Fibroblast of skin of left biceps (primary cell): ENCODE measurements at places on chromosomes 1 and 21.

- DNase-seq: no peak
Observed at GRCh38 chr1:175208773-175209492, 16.4 kb upstream of the KIAA0040 start.

DNA sequence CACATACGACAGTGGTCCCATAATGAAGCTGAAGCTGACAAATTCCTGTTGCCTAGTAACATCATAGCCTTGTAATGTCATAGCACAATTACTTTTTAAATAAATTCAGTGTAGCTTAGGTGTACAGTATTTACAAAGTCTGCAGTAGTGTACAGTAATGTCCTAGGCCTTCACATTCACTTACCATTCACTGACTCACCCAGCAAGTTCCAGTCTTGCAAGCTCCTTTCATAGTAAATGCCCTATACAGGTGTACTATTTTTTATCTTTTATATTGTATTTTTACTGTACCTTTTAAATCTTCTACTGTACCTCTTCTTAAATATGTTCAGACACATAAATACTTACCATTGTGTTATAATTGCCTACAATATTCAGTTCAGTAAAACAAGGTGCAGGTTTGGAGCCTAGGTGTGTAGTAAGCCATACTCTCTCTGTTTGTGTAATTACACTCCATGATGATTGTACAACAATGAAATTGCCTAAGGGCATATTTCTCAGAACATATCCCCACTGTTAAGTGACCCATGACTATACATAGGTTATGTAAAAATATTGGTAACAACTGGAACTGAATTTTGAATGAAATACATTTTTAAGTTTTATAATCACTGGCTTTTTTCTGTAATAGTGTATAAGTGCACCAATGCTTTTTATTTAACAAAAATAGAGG, 33.5 kb upstream of the ADAM30 start:
- DNase-seq: no peak

DNA sequence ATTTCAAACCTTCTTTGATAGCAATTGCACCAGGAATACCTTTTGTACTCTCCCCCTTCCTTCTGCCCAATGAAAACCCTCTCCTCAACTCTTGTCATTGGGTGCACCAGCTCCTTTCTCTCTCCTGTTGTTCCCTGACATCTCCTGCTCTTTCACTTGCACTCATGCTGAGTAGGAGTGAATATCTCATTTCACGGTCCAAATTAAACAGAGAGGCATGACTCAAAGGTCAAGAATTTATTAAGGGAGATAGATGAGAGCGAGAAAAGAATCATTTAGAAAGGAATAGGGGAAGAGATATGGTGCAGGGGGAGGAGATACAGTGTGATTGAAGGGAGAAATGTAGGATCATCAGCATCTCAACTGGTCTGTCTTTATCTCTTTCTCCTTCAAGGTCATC, 22.1 kb downstream of the AIM2 start:
- no peak for DNase-seq

DNA sequence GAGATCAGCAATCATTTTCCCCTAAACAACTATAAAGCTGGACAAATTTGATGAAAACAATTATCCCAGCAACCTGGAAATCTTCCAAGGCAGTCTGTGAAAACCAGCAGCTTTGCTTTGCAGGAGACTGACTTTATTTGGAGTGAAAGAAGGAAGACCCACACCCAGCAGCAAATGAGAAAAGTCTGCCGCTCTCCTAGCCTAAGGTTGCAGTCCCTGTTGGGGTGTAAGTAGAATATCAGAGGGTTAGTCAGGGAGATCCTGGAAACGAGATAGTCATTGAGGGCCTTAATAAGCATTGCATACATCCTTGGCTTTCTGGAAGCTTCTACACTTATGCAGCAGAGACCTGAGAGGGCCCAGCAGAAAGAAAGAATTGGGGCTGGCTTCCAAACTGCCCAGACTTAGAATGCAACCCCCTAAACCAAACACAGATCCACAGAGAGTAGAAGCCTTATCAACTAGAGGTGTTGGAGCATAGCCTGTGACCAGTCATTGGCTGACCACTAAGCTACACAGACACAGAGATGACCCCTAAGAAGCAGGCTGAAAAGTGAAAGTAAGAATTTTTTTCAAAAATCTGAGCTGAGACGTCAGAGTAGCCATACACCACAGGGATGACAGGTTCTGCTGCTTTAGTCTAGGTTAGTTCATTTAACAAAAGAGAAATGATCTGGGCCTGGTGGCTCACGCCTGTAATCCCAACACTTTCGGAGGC, 98.3 kb downstream of the LYPLAL1 start:
- no peak for DNase-seq

GRCh38 chr1:46039571-46040052, 92.8 kb downstream of the PIK3R3 start:
- DNase-seq: no peak

- no peak for DNase-seq
Observed at GRCh38 chr1:62128745-62129144, 65.9 kb upstream of the L1TD1 start.

- DNase-seq: no peak
Observed at GRCh38 chr21:32100423-32100822, 178.4 kb downstream of the MIS18A start.

- DNase-seq: no peak
Observed at GRCh38 chr1:170518965-170519364, 13.0 kb upstream of the GORAB start.

GRCh38 chr21:33189824-33190223, 39.9 kb upstream of the IFNAR2 start:
- no peak for DNase-seq
